ENCODE measurements at places on chromosomes 1 and 21.

- no peak for DNase-seq
Measured at GRCh38 chr21:42026082-42026435, 15.9 kb upstream of the ZBTB21 start.

GRCh38 chr1:218759795-218760194 lies 413.9 kb upstream of the LYPLAL1 start:
- no peak for DNase-seq

GRCh38 chr1:70945676-70946075 lies 101.9 kb downstream of the PTGER3 start:
- DNase-seq: no peak

DNA sequence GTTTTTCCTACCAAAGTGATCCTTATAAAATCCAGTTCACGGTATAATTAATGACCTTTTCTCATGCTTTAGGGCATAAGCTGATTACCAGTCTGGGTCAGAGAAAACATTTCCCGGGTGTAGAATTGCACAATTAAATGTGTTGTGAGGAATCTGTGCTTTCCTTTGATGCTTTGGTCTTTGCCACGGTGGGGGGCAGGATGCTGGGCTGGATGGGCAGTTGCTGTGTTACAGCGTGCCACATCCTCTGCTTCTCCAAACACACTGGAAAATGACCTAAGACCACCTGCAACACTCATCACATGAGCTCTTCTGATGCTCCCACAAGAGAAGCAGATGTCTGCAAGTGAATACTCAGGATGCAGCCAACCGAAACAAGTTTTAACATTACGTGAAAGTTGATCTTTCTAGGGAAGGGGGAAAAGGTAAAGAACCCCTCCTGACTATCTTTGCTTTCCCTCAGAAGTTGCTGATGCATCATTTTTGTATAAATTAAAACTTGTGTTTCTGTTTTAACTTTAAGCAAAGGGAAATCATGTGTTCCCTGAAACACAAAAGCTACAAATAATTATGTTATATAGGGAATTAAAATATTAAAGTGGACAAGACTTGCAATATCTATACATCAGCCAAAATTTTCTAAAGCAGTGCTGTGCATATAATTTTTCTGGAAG lies 515.3 kb upstream of the NR5A2 start:
- DNase-seq: no peak

GRCh38 chr1:18901952-18902522 lies 318 bp downstream of the ALDH4A1 start:
- DNase-seq: no peak

DNA sequence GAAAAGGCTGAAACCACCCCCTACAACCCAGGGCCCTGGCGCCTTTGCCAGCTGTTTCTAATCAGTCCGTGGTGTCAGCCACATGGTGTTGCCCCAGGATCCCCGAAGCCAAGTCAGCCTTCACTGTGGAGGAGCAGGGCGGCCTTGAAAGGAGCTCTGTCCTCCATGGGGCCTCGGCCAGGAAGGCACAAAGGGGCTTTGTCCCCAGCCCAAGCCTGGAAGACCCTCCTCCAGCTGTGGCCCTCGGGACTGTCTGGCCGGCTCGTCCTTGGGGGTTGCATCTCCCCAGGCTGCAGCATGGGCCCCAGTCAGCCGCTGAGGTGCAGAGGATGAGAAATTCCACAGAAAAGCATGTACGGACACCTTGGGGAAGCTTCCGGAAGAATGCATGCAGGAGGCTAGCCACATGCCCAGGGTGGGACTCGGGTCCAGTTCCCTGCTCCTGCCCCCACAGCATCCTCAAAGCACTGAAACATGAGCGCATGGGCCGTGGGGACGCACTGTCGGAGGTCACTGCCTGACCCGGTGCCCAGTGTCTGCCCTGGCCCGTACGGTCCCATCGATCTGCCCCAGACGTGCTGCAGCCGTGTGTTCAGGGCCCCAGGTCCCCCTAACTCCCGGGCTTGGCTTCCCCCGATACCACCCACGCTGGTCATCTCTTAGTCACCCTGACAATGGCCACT lies 38.6 kb upstream of the POFUT2 start:
- no peak for DNase-seq

DNA sequence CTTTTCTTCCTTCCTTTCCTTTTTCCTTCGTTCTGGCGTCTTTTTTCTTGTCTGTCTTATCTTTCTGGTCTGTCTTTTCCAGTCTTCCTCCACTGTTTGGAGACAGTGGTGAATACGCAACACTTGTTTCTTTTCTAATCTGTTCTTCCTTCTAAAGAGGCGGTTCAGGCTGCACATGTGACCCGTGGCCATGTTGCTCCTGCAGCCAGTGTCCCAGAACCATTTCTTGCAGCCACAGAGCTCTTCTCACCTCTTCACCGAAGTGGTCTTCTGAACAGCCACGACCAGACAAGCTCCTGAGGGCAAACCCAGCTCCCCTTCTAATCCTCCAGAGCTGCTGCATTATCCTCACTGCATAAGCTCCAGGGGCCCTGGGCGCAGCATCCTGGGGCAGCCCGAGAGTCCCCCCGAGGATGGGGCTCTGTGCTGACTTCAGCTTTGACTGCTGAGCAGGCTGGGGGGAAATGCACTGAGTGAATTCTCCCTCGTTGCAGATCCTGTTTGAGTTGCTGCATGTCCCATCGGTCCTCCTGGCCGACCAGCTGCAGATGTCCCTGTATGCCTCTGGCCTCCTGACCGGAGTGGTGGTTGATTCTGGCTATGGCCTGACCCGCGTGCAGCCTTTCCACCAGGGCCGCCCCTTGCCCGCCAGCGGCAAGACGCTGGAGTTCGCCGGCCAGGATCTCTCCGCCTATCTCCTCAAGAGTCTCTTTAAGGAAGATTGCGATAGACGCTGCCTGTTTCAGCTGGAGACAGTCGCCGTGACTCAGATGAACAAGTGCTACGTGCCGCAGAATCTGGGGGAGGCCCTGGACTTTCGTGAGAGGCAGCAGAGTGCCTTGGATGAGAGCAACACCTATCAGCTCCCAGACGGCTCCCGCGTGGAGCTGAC lies 70.4 kb downstream of the ACTL8 start:
- DNase-seq: no peak

DNA sequence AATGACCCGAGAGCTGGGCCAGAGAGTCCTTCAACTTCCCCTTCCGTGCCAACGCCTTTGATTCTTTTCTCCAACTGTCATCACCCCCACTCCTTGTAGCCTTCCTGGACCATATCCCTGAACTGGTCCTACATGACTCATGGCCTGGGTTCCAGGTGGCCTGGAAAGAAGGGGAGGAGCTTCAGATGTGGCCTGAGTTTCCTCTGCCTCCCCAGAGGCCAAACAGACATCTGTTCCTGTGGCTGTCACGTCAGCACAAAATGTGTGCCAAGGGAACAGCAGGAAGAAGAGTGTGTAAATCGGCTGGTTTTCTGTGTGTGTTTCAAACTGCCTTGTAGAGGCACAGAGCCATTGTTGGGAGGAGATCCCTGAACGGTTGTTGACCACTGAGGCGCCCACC lies 24.9 kb upstream of the KIRREL1 start:
- no peak for DNase-seq

DNA sequence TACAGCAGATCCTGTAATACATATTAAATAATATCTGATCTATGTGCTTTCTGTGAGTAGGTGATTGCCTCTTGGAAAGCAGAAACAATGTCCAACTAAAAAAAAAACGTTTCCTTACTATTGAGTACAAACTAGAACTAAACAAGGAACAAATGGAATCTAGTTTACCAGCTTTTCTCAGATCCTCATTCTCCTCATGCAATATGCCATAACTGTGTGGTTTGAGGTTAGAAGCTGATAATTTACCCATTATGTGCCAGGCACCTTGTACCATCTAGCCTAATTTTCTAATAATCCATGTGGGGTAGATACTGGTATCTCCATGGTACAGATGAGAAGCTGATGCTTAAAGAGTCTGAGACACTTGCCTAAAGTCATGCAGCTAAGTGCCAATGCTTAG lies 154.7 kb downstream of the PTGER3 start:
- DNase-seq: no peak

GRCh38 chr1:215637041-215637573 lies 70.0 kb downstream of the KCTD3 start:
- DNase-seq: no peak

DNA sequence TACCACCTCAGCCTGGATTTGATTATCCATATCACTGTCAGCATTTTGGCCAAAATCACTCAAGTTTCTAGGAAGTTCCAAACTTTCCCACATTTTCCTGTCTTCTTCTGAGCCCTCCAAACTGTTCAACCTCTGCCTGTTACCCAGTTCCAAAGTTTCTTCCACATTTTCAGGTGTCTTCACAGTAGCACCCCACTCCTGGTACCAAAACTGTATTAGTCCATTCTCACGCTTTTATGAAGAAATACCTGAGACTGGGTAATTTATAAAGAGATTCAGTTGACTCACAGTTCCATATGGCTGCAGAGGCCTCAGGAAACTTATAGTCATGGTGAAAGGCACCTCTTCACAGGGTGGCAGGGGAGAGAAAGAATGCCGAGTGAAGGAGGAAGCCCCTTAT lies 39.4 kb downstream of the STXBP3 start:
- no peak for DNase-seq

- no peak for DNase-seq
Measured at GRCh38 chr21:42179316-42179715, 39.6 kb upstream of the ABCG1 start.
